ENCODE measurements at places on chromosomes 13 and 19. TPM values are rescaled to one million over a fixed set of nuclear protein-coding genes. Genes with fewer than 3 reads are reported as not detected.

- H3K27ac ChIP-seq: no peak overlapping the region
- H3K27me3 ChIP-seq: peaks cover 9% of the 10 kb centered on the region
- H3K36me3 ChIP-seq: peaks cover 12% of the 10 kb centered on the region
- H3K4me1 ChIP-seq: peaks cover 21% of the 10 kb centered on the region
- no peak for DNase-seq
Measured at GRCh38 chr19:7856109-7856591, 18.0 kb downstream of the PRR36 start.

DNA sequence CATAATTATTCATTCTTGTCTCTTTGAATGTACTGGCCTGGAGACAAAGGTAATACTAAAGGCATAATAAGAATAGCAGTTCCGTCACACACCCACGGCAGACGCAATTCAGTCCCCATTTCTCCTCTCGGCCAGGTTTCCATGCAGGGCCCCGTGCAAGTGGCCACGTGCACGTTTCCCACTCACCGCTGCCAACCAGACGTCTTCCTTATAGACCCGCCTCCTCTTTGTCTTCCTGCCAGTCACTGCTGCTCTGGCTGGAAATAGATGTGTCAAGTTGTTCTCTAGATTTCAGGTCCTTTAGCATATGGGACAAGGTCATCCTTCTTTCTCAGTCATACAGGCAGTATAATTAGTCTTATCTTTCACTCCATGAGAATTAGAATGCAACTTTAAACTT, 204.3 kb downstream of the SUCLA2 start:
- no peaks in the 10 kb centered on the region for H3K36me3 ChIP-seq
- H3K4me1 ChIP-seq: no peaks in the 10 kb centered on the region
- no peaks in the 10 kb centered on the region for H3K27me3 ChIP-seq

DNA sequence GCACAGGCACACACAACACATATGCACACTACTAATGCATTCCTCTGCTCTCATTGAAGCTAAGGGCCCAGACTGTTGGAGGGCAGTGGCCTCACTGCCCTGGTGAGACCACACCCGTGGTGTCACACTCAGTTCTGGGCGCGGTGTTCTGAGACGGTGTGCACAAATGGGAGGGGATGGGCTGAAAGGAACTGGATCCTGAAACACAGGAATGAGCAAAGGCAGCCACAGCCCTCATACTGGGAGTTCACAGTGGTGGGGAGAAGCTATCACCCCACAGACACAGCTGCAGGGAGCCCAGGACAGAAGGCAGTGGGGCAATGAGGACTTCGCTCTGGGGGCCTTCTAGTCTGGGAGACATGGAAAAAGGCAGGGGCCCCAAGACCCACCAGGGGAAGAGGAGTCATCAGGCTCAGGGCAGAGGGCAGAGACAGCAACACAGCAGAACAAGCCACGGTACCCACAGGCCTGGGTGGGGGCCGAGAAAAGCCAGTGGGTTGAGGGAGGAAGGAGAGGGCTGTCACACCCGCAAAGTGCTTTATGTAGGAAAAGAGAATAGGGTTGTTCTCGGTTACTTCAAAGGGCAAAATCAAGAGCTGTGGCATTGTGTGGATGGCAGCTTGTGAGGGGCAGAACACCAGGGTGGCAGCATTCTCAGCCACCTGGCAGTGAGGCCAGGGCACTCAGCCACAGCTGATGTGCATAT, 75.4 kb upstream of the GPR183 start:
- no peaks in the 10 kb centered on the region for H3K4me1 ChIP-seq
- H3K4me3 ChIP-seq: no peak overlapping the region
- DNase-seq: peak; percentile 57
- no peaks in the 10 kb centered on the region for H3K27me3 ChIP-seq
- H3K36me3 ChIP-seq: peaks cover 43% of the 10 kb centered on the region

DNA sequence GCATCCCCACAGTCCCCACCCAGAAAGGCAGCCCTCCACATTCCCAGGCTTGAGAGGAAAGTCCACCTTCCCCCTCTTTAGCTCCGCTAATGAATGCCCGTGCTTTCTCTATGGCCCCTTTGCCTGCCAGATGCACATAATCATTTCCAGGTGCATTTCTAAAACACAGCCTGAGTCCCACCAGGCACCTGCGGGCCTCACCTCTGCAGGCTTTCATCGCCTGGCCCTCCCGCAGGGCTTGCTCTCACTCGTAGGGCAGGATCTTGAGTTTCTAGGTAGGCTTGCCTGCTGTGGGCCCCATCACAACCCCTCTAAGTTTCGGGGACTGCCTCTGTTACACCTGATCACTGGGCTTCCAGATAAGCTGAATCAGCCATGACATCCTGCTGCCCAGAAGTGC, 173.6 kb downstream of the ZNF536 start:
- H3K27me3 ChIP-seq: no peaks in the 10 kb centered on the region
- no peaks in the 10 kb centered on the region for H3K36me3 ChIP-seq
- DNase-seq: no peak
- no peaks in the 10 kb centered on the region for H3K4me1 ChIP-seq

DNA sequence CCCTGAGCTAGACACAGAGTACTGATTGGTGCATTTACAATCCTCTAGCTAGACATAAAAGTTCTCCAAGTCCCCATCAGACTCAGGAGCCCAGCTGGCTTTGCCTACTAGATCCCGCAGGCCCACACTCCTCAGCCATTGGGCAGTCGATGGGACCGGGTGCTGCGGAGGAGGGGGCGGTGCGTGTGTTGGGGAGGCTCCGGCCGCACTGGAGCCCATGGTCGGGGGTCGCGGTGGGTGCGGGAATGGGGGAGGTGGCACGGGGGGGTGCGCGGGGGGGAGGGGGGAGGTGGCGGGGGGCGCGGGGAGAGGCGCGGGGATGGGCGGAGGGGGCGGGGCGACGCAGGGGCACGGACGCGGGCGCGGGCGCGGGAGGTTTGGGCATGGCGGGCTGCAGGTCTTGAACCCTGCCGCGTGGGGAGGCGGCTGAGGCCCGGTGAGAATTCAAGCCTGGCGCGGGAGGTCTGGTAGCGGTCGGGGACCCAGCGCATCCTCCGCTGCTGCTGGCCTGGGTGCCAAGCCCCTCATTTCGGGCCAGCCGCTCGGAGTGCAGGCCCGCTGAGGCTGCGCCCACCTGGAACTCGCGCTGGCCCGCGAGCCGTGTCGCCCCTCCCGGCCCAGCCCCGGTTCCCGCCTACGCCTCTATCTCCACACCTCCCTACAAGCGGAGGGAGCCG, 674.1 kb downstream of the SLITRK5 start:
- H3K4me1 ChIP-seq: no peaks in the 10 kb centered on the region
- no peaks in the 10 kb centered on the region for H3K36me3 ChIP-seq
- DNase-seq: no peak
- no peaks in the 10 kb centered on the region for H3K27me3 ChIP-seq
- H3K27ac ChIP-seq: no peak overlapping the region

DNA sequence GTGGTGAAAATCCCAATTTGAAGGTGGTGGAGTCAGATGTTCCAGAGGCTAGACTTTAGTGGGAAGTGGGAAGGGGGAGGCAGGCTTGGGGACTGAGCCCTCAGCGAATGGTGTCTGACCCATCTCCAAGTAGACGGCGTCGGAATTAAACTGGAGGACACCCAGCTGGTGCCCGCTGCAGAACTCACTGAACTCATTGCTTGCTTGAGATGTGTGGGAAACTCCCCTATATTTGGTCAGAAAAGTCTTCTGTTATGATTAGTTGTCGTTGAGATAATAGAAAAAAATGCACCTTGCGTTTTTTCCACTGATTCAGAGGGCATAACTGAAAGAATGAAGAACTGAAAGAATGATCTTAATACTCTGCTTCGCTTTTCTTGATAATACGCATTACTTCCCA, 871 bp upstream of the ZNF583 start:
- peak overlapping the region; percentile 86 for H3K27ac ChIP-seq
- no peaks in the 10 kb centered on the region for H3K4me1 ChIP-seq
- no peaks in the 10 kb centered on the region for H3K27me3 ChIP-seq
- peak; percentile 13 for DNase-seq
- peak overlapping the region; percentile 76 for H3K4me3 ChIP-seq

GRCh38 chr13:46606970-46607369, 54.0 kb downstream of the LRCH1 start:
- H3K4me1 ChIP-seq: peaks cover 24% of the 10 kb centered on the region
- DNase-seq: no peak
- H3K4me3 ChIP-seq: no peak overlapping the region
- H3K27ac ChIP-seq: peak overlapping the region; percentile 77
- no peaks in the 10 kb centered on the region for H3K27me3 ChIP-seq

- no peaks in the 10 kb centered on the region for H3K27me3 ChIP-seq
- H3K27ac ChIP-seq: no peak overlapping the region
- no peaks in the 10 kb centered on the region for H3K36me3 ChIP-seq
Measured at GRCh38 chr13:49958321-49958720, 22.2 kb upstream of the SPRYD7 start.

DNA sequence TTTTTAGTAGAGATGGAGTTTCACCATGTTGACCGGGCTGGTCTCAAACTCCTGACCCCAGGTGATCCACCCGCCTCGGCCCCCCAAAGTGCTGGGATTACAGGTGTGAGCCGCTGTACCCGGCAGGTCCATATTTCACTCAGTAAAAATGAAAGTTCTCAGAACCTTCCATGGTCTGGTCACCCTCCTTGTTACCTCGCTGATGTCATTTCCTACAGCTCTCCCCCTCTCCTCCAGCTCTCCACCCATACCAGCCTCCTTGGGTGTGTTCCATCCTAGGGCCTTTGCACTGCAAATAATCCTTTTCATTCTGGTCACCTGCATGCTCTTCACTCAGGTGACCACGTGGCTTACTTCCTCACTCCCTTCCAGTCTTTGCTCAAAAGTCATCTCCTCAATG, 78.2 kb upstream of the TNFSF11 start:
- no peak overlapping the region for H3K4me3 ChIP-seq
- DNase-seq: no peak
- H3K4me1 ChIP-seq: no peaks in the 10 kb centered on the region
- no peaks in the 10 kb centered on the region for H3K27me3 ChIP-seq

DNA sequence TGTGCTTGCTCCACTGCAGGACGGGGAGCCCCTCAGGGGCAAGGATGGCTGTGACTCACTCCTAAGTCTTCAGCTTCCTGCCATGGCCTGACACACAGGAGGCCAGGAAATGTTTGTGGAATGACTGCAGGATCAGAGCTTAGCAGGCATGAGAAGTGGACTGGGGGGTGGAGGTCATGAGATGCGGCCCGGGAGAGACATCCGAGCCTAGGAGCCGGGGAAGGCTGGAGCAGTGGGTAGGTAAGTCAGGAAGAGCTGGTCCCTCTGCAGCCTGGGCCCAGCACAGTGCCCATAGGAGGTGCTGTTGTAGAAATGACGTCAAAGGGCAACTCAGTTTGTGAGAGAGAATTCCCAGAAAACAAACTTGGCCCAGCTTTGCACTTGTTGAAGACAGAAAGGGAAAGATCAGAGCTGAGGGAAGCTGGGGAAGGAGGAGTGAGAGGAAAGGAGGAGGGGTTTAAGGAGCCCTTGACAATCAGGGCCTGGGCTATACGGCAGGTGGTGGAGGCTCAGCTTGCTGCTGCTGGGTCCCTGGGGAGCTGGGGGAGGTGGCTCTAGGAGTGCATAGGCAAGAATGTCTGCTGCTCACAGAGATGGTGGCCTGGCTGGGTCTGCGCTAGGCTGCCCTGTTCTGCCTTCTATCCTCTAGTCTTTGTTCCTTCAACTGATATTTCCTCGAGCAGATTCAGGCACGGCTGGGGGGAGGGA, 18.5 kb downstream of the POU2F2 start:
- H3K27ac ChIP-seq: no peak overlapping the region
- no peaks in the 10 kb centered on the region for H3K4me1 ChIP-seq

DNA sequence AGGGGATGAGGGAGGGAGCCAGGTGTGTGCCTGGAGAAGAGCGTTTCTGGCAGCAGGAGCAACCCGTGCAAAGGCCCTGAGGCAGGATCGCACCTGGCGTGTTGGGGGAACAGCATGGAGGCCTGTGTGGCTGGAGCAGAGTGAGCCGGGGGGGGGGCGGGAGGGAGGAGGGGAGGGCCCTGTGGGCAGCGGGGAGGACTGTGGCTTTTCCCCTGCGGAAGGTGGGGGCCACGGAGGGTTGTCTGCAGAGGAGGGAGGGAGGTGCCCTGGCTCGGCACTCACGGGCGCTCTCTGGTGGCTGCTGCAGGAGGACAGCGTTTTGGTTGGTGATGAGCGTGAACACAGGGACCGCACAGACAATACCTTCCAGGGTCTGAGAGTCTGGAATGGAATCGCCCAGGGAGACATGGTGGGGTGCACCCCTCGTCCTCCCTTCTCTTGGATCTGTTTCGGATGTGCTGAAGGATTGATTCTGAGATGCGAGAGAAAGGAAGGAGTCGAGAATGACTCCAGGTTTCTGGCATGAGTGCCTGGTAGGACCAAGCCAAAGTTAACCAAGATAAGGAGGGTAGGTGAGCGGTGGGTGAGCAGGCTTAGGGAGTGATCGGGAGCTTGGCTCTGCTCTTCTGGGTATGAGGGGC, 6.5 kb downstream of the RAB11B start:
- no peaks in the 10 kb centered on the region for H3K27me3 ChIP-seq
- no peak overlapping the region for H3K4me3 ChIP-seq
- no peak overlapping the region for H3K27ac ChIP-seq
- H3K36me3 ChIP-seq: peaks cover 24% of the 10 kb centered on the region
- H3K4me1 ChIP-seq: peaks cover 4% of the 10 kb centered on the region

- no peak for DNase-seq
- no peak overlapping the region for H3K27ac ChIP-seq
- H3K4me3 ChIP-seq: no peak overlapping the region
- no peaks in the 10 kb centered on the region for H3K36me3 ChIP-seq
Measured at GRCh38 chr13:65856431-65856830, 1373.7 kb downstream of the PCDH9 start.

DNA sequence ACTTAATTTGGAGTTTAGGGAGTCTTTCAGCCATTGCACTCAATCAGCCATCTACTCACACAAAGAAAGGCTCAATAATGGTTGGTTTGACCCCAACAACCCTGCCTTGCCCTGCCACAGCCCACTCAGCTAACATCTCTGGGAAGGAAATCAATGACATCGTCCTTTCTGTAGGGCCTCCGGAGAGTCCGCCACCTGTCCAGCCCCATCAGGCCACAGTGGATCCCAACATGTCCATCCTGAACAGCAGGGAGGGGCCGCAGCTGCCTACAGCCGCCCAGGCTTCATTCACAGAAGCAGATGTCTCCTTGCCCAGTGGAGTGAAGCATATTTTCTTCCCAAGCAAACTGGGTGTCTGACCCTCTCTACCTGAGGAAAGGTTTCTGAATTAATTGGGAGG, 4.2 kb upstream of the CDX2 start:
- peak overlapping the region; percentile 98 for H3K27ac ChIP-seq
- H3K4me1 ChIP-seq: peaks cover 37% of the 10 kb centered on the region
- H3K36me3 ChIP-seq: no peaks in the 10 kb centered on the region
- peak; percentile 37 for DNase-seq
- peaks cover 58% of the 10 kb centered on the region for H3K27me3 ChIP-seq

- DNase-seq: no peak
Measured at GRCh38 chr13:33233547-33233946, 52.0 kb downstream of the STARD13 start.

- no peaks in the 10 kb centered on the region for H3K27me3 ChIP-seq
- no peaks in the 10 kb centered on the region for H3K36me3 ChIP-seq
- H3K4me1 ChIP-seq: peaks cover 42% of the 10 kb centered on the region
- DNase-seq: no peak
- H3K4me3 ChIP-seq: no peak overlapping the region
Measured at GRCh38 chr13:97237388-97237787, 15.3 kb downstream of the MBNL2 start.

Gene NAPSA
- 2.8 TPM for polyA plus RNA-seq

Gene ZNF541
- polyA plus RNA-seq: 0.19 TPM

Gene RUBCNL
- 3.7 TPM for polyA plus RNA-seq

Gene RLN3
- 0.31 TPM for polyA plus RNA-seq

Gene PSPN
- 2.5 TPM for polyA plus RNA-seq

Gene KXD1
- 62.4 TPM for polyA plus RNA-seq

Gene STAP2
- polyA plus RNA-seq: 53.6 TPM

Gene ZNF726
- polyA plus RNA-seq: 4.5 TPM

Gene SETDB2
- polyA plus RNA-seq: 13.6 TPM

Data from large intestine (tissue), 12 donors.